ENCODE measurements at places on chromosomes 6 and 20.

- DNase-seq: no peak
Measured at GRCh38 chr6:125749865-125750691, 646 bp downstream of the HEY2 start.

DNA sequence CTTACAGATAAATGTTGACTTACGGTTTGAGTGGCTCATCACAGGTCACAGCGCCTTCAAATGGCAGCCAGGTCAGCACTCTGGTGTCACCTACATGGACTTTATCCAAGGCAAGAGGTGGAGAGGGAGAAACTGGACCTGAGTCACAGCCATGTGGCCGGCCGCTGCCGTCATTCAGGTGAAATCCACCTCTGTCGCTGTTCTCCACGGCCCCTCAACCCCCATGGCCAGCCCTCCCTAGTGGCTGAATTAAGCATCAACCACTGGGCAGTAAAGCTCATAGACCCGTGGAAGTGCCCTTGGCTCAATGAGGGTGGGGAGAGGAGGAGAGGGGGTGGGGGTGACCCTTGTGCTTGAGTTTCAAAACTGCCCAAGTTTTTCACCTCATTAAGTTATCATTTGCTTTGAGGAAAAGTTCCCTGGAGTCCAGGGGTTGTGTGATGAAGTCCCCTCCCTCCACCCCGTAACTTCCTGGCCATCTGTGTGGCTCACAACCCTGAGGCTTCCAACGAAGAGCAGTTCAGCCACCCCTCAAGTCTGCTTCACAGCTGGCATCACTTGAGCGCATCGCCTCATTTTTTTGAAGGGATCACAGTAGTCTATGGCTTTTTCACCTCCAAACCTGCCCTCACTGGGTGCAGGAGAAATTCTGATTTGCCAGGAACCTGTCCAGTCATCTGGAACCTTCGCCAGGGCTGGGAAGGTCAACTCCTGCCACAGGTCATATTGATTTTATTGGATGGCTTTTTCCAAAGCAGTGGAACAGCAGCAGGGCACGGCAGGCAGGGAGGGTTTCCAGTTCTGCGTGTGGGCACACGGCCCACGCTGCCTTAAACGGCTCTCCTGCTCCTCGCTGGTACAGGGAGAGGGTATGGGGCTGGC, 43.5 kb upstream of the APCDD1L start:
- no peak for DNase-seq

- DNase-seq: peak; percentile 28
Measured at GRCh38 chr20:11302436-11302835, 615.3 kb upstream of the BTBD3 start.

DNA sequence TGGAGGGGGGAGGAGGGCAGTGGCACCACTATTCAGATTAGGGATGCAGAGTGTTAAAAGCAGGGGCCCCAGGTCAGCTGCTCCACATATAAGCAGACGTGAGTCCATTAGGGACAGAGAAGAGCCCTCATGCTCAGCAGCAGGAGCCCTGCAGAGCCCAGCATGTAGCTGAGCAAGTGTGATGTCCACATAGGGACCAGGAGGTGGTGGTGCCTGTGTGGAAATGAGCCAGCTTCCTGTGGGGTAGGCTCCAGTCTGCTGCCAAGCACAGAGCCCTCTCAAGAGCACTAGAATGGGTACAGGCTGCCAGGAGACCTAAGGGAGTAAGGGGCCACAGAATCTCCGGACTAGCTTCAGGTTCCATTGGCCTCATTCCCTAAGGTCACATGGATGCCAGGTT, 57.9 kb upstream of the MLN start:
- DNase-seq: no peak

- no peak for DNase-seq
Measured at GRCh38 chr6:98946266-98946878, 1.4 kb downstream of the FBXL4 start.

- no peak for DNase-seq
Measured at GRCh38 chr6:117629119-117629660, 26.9 kb upstream of the GOPC start.

- no peak for DNase-seq
Measured at GRCh38 chr20:53792946-53793536, 199.4 kb upstream of the ZNF217 start.

DNA sequence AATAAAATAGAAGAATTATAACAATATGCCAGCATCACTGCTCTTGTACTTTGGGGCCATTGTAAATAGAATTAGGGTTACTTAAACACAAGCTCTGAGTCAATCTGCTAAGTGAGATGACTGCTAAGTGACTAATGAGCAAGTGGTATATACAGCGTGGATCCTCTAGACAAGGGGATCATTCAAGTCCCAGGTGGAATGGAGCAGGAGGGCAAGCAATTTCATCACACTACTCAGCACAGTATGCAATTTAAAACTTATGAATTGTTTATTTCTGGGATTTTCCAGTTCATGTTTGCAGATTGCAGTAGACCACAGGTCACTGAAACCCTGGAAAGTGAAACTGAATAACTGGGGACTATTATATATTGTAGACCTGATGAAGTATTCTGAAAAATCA, 235.3 kb downstream of the BTBD3 start:
- DNase-seq: peak; percentile 61

- DNase-seq: no peak
Measured at GRCh38 chr6:39553860-39554802, 171.1 kb downstream of the KIF6 start.

- no peak for DNase-seq
Measured at GRCh38 chr6:149273318-149273717, 44.2 kb upstream of the TAB2 start.

- no peak for DNase-seq
Measured at GRCh38 chr6:146177785-146178184, 148.9 kb downstream of the GRM1 start.

- no peak for DNase-seq
Measured at GRCh38 chr6:118999494-119000040, 64.6 kb upstream of the MCM9 start.

DNA sequence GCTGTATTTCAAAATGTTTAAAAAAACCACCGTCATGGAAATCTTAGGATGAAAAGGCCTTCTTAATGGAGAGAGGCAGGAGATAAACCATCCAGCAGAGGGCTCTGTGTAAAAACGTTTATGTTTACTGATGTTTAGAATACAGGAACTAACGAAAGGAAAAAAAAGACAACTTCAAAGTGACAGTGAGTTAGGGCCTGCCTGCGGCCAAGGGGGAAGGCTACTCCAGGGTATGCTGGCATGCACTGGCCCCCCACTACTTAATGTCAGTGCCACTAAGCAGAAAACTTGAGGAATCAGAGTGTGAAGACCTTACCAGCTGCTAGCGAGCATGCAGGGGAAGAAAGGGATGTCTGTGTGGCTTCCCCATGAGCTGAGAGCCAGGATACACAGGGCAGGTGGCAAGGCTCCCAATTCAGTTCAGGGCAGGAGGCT, 47.7 kb downstream of the AKAP7 start:
- peak; percentile 30 for DNase-seq

DNA sequence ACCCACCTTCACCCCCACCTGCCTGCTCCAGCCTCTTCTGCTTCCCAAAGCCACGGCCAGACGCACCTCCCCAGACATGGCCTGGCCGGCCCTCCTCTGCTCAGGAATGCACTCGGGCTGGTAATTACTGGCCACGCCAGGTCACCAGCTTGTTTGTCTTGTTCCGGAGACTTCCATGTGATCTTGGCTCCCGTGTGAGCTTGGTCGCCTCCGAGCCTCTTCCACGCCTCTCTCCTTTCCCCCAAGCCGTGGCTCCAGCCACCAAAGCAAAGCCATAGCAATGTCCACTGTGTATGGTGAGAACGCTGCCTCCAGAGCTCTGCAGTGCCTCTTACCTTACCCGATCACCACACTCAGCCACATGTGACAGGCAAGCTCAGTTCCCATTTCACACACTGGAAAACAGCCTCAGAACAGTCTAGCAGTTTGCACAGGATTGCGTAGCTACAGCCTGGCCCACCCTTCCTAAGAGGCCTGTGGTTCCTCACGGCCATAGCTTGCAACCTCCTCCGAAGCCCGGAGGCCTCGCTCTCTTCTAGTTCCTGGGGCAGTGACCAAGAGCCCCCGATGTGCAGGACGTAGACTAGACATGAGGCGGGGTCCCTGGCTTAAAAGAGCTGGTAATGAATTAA, 48.1 kb upstream of the AFDN start:
- no peak for DNase-seq

- DNase-seq: no peak
Measured at GRCh38 chr6:33926451-33926850, 122.6 kb upstream of the MLN start.

GRCh38 chr6:14877758-14878157, 368.1 kb upstream of the JARID2 start:
- DNase-seq: no peak

DNA sequence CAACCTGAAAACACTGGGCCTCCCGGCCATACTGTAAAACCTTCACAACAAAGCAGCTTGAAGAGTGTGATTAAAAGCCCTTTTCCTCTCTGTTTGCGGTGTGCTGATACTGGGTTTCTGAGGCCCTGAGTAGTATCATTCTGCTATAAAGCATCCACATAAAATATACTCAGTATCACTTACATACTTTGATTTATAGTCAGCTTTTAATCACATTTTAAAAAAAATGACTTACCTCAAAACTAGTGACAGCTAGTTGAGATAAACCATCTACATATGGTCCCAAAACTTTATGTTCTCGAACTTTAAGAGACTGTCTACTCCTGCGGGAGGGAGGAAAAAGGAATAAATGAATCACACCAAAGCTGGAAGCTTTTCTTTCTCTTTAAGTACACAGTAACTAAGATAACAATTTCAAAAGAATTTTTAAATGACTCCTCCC, 135.7 kb downstream of the KIF13A start:
- peak; percentile 60 for DNase-seq

All from fibroblast of skin of abdomen (primary cell).